ENCODE measurements at places on chromosomes 11 and 22. TPM values are rescaled to one million over a fixed set of nuclear protein-coding genes. Genes with fewer than 3 reads are reported as not detected.

OR52A1 gene
- total RNA-seq = not detected

MRPL49 gene
- 30.3 TPM for total RNA-seq

GLYAT gene
- total RNA-seq = not detected

PDE2A gene
- 10.7 TPM for total RNA-seq

C11orf97 gene
- not detected for total RNA-seq

NRGN gene
- 0.66 TPM for total RNA-seq

SLC22A9 gene
- total RNA-seq = not detected

BLID gene
- total RNA-seq = 1.2 TPM

TEX54 gene
- total RNA-seq = not detected

MS4A6E gene
- total RNA-seq = not detected

HORMAD2 gene
- total RNA-seq = not detected
